GM20000 (cell line): ENCODE measurements at places on chromosomes 12 and 14.

- no peak for DNase-seq
Measured at GRCh38 chr12:74586251-74586650, 48.6 kb downstream of the ATXN7L3B start.

GRCh38 chr14:23054000-23054811, 3.1 kb downstream of the CDH24 start:
- peak; percentile 60 for DNase-seq

DNA sequence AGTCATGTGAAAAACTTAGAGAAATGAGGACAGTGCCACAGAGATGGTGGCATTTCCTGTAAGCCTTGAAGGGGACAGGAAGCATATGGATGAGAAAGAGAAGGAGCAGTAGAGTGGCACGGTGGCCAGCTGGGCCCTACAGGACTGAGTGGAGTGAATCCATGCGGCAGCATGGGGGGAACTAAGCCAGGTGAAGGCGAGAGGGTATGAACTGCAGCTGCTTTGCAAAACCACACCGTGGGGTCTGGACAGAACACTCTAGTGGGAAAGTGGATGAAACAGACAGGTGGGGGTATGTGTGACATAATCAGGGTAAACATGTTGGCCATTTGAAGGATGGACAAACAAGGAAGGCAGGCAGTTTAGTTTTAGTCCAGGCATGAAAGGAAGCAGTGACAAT, 10.4 kb upstream of the SYCP3 start:
- DNase-seq, result no peak

- no peak for DNase-seq
Measured at GRCh38 chr12:92640691-92641090, 62.1 kb upstream of the PLEKHG7 start.

DNA sequence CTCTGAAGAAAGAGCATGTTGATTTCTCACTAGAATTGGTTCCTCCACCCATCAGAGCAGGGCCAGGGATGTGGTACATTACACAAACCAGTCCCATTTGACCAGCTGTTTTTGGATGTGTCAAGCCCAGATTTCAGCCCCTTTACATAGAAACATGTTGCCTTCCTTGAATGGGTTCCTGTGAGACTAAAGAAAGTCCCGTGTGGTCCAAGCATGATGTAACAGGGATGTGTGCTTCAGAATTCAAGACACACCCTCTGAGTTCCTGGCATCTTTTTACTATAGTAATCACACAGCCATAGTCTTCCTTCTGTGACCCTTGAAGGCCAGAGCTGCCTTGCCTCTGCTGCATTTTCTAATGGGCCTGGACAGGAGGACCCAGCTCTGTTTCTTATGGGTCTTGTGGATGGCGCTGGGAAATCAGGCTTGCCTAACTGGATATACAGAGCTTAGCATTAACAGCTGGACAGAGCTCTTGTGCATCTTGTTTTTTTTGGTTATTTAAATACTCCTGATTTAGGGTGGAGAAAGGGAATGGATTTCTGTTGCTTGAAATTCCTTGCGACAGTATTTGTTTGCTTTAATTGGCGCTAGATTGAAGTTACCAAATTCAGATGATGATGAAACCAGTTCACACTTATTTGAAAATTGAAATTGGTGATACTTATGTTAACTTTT, 341.0 kb downstream of the ZFP36L1 start:
- DNase-seq, result no peak
